GM23248 (cell line): ENCODE measurements at places on chromosomes 5 and 9.

GRCh38 chr9:83047839-83048775 is 14.8 kb downstream of the RASEF start:
- DNase-seq: no peak

DNA sequence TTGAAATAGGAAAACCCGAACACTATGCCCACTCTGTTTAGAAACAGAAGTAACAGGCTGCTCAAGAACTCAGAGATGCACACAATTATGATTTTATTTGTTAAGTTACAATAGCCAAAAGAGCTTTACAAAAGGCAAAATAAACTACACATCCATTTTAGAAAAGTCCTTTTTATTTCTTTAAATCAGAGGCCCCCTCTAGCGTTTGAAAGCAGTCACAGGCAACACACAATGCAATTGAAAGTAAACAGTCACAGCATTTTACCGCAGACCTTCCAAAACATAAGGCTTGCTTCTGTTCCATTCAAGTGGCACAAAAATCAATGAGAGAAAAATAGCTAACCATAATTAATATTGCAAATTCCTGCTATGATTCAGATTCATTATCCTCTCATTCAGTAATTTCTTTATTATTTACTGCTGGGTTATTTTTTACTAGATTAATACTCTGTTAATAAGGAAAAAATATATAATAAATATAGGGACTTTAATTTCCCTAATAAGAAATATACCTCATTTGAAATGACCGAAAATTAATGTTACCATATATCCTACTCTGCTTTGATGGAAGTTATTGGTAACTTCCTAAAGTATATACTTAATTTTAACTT is 78.3 kb downstream of the CEP120 start:
- peak; percentile 78 for DNase-seq

- no peak for DNase-seq
Measured at GRCh38 chr9:93594041-93594756, 17.8 kb downstream of the PHF2 start.

GRCh38 chr9:110446171-110446570 is 108.5 kb upstream of the TXNDC8 start:
- DNase-seq: peak; percentile 14

DNA sequence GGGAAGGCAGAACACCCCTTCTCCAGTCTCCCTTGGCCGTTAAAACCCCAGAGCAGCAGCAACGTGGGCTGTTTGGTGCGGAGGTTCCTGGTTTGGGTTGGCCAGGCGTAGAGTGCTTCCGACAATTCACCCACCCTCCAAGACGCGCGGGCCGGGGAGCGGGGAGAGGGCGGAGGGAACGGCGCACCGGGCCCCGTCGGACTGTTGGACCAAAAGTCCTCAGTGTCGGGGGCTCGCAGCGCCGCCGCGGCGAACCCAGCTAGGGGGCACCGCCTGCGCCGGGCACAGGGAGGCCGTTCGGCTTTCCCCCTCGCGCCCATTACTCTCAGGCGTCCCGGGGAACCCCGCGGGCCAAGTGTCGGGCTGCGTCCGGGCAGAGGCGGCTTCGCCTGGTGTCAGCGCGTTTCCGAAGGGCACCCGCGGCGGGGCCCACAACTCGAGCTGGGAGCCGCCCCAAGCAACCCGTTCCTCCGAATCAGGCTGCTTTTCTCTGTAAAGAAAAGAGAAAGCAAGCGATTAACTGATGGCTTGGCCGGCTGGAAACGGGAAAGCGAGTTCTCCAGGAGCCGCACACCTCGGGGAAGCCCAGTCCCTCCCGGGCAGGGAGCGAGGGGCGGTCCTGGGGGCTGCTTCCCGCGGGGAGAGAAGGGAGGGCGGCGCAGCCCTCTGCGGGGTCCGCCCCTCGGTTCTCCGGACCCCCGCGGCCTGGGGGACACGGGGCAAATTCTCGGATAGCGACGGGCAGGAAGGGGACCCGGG is 145.5 kb downstream of the ERCC6L2 start:
- peak; percentile 55 for DNase-seq

DNA sequence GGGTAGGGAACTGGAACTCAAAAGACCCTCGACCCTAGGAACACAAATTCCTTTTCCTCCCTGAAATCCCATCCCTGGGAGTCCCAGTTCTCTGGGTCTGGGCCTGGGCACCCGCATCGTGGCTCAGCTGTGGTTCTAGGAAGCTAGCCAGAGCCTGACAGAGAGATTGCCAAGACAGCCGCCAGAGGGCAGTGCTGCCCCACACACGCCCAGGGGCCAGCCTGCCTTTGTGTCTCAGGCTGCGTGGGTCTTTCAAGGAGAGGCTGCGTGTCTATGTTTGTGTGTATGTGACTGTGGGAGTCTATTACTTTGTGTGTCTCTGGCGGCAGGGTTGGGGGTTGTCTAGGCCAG is 32.0 kb upstream of the TTLL11 start:
- peak; percentile 90 for DNase-seq

GRCh38 chr9:113590991-113591898 is 127.7 kb downstream of the RGS3 start:
- DNase-seq: peak; percentile 80

GRCh38 chr5:93072831-93073459 is 508.1 kb downstream of the NR2F1-AS1 start:
- DNase-seq: peak; percentile 72

GRCh38 chr5:132104556-132104955 is 31.0 kb downstream of the CSF2 start:
- DNase-seq: peak; percentile 84

DNA sequence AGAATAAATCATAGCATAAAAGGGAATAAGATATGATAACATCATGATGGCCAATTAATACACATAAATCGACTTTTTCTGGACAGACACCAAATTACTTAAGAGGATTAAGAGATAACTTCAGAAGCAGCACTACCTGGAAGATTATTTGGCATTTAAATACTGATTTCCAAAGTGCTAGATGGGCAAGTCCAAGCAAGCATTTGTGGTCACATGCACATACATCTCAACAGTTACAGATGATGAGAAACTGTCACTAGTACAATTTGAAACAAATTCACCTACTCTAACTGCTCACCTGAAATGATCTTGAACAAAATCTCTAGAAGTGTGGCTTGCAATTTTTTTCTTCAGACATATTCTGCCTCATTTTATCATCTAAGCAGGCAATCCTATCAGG is 26.8 kb upstream of the RASGEF1C start:
- no peak for DNase-seq

DNA sequence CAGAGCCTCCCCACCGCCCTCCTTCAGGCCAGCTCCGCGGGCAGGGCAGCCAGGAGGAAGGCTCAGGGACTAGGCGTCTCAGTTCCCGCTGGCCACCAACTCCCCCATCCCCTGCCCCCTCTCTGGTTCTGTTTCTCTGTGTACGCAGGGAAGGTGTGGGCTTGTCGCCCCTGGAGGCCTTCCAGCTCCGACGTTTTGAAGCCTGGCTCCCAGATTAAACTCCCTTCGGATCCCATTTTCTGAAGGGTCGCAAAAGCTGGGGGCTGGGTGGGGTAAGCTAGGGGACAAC is 346 bp downstream of the ATOX1 start:
- no peak for DNase-seq

- no peak for DNase-seq
Measured at GRCh38 chr5:149379818-149380374, 804 bp upstream of the IL17B start.
